ENCODE measurements at places on chromosomes 7 and 10.

DNA sequence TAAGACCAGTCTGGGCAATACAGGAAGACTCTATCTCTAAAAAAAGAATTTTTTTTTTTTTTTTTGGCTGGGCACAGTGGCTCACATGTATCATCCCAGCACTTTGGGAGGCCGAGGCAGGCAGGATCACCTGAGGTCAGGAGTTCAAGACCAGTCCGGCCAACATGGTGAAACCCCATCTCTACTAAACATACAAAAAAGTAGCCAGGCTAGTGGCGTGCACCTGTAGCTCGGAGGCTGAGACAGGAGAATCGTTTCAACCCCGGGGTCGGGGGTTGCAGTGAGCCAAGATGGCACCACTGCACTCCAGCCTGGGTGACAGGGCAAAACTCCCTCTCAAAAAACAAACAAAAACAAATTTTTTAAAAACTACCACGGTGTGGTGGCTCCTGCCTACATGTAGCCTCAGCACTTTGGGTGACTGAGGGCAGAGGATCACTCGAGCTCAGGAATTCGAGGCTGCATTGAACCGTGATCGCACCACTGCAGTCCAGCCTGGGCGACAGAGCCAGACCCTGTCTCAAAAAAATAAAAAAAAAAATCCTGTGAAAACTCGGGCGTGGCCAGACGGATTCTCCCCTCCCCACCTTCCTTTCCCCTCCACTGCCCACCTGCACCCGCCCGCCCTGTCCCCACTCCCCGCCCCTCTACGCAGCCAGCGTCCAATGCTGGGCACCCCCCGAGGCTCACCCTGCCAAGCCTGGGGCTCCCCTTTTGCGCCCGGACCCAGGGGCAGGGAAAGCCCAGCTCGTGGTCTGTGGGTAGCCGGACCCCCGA, 745 bp upstream of the ORAI2 start:
- DNase-seq: peak; percentile 57

DNA sequence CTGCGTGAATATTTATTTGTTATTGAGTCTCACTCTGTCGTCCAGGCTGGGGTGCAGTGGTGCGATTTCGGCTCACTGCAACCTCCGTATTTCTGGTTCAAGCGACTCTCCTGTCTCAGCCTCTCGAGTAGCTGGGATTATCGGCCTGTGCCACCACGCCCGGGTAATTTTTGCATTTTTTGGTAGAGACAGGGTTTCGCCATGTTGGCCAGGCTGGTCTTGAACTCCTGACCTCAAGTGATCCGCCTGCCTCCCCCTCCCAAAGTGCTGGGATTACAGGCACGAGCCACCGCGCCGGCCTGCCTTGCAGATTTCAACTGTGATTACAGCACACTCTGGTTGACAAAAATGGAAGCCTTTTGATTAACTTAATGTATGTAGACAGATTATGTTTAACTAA, 730.0 kb upstream of the VSTM2A start:
- peak; percentile 47 for DNase-seq

DNA sequence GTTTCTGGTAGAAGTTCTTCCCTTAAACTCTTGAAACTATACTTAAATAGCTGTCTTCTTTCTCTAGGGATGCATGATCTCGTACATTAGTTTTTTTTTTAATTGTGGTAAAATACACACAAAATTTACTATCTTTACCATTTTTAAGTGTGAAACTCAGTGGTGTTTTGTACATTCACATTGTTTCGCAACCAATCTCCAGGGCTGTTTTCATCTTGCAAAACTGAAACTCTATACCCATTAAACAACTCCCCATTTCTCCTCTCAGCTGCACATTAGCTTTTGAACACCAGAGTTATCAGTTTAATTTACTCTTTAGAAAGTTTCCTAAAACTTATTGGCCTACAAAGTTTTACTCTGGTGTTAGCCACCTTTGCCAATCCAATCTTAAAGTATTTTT, 45.5 kb upstream of the PRKAR2B start:
- DNase-seq: no peak

DNA sequence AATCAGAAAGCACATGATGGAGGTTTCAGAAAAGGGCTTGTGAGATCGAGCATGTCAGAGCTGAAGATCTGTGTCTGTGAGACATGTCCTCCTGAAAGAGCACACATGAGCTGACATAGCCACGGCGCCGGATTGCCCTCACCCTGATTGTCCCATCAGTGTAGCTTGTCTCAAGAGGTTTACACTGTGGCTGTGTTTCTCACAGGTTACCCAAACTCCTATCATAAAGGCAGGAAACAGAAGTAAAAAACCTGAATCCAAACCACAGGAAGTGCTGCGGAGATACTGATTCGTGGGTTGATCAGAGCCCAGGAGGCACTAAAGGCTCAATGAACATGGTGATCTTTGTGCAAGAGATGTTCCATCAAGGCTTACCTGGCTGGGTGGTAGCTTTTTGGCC, 3.9 kb upstream of the ATP6V0E2 start:
- DNase-seq: no peak

GRCh38 chr10:89224739-89225443, 17.8 kb upstream of the CH25H start:
- no peak for DNase-seq

DNA sequence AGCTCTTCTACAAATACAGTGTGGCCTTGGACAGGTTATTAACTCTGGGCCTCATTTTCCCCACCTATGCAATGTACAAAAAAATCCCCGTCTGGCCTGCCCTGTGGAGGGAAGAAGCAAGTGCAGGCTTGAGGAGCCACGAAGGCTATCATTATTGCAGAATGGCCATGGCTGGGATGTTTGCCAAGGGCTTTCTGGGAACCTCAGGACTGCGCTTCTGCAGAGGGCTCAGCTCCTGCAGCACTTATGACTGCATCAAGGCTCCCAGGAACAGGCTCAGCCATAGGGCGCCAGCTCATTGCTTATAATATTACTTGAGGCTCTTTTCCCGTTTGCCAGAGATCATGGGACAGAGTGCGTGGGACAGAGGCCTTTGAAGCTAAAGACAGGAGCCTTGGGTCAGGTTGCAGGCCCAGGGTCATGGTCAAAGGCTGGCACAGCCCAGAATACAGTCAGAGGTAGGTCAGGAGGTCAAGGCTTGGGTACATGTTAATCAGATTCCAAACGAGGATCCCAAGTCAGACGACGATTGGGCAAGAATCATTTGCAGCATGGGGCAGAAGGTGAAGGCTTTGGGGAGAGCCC, 20.6 kb upstream of the C10orf105 start:
- no peak for DNase-seq

DNA sequence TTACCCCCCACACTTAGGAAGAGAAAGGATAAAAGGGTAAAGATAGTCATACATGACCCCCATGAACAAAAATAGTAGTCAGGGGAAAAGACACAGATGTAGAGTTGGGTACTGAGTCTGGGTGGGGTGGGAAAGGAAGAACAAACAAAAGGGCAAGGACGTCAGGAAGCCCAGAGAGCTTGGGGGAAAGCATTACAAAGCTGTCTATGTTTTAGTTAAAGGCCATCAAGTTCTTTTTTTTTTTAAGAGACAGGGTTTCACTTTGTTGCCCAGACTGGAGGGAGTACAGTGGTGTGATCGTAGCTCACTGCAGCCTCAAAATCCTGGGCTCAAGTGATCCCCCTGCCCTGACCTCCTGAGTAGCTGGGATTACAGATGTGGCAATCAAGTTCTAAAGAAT, 98.4 kb upstream of the PDLIM1 start:
- no peak for DNase-seq

Data from DMS53 (cell line).